Activated gamma-delta T cell treated with Interleukin-2 at 50 U/mL for 16 hours (primary cell): ENCODE measurements at places on chromosomes 2 and 18.

DNA sequence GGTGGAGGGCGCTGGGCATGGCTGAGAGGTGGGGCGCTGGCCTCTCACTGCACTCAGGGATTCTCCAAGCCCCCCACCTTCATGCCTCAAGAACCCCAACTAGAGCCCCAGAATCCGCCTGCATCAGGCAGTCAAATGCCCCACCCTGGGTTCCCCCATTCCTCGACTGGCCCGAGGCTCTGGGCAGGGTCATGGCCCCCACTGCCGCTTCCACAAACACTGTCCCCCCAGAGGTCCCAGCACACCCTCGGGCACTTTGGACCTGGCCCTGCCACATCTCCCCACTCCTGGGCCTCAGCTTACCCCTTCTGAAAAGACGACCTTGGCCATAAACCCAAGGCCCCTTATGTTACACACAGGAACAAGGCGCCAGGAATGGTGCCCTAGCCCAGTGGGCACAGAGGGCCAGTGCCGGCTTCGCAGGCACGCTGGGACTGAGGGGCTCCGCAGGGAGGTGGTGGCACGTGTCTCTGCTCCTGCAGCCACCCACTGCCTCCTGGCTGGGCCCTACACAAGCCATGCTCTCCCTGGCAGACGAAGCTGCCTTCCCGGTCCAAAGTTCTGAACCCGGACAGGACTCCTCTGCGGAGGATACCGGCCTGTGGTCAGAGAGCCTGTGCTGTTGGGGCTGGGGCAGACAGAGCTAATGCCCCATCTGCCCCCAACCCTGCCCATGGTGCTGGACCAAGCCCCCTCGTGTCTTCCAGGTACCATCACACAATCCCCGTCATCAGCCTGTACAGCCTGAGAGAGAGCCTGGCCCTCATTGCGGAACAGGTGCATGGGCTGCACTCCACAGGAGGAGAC lies 6.8 kb downstream of the AGXT start:
- no peak for DNase-seq

- no peak for DNase-seq
Measured at GRCh38 chr18:45663403-45664045, 48.2 kb downstream of the SLC14A2 start.

DNA sequence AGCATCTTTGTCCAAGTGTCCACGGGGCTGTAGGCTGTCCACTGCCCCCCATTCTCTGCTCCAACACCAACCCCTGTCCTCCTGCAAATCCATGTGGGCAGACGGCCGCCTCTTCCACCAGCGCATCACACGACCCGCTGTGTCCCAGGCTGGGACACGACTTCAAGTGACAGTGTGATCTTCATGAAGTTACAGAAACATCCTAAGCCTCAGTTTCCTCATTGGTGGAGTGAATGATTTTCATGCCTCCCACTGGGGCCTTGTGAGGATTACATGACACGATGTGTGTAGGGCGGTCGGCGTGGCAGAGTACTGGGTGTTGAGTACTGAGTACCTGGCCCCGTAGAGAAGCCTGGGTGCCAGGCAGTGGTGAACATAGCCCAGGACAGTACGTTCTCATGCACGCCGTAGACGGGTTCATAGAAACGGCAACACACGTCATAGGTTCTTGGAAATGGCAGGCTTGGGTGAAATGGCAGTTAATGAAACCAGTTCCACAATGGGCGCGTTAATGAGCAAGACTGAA lies 9.3 kb upstream of the ALLC start:
- no peak for DNase-seq

DNA sequence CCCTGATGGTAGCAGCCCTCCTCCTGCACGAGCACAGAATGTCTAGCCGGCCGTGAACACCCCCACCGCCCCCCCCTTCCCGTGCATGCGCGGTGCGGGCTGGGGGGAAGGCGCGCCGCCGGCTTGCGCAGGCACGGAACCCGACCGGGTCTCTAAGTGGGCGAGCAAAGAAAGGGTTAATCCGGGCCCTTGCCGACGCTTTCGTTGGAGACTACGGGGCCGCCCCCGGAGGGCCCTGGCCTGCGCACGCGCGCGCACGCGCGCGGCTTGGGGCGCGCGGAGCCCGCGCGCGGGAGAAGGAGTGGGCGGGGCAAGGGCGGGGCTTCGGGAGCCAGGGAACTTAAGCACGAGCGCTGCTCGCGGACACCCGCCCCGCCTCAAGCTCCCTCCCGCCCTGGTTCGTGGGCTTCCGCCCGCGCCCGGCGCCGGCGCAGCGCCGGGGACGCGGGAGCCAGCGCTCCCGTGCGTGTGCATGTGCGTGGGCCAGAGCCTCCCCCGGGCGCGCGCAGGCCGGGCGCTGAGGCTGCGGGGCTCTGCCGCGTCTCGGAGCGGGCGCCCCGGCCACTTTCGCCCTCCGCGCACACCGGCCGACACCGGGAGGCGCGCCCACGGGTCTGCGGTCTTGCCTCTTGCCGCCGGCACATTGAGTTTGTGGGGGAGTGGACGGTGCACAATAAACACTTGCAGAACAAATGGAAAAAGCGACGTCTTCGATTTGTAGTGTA lies 617 bp upstream of the ZBTB14 start:
- DNase-seq = peak; percentile 96

DNA sequence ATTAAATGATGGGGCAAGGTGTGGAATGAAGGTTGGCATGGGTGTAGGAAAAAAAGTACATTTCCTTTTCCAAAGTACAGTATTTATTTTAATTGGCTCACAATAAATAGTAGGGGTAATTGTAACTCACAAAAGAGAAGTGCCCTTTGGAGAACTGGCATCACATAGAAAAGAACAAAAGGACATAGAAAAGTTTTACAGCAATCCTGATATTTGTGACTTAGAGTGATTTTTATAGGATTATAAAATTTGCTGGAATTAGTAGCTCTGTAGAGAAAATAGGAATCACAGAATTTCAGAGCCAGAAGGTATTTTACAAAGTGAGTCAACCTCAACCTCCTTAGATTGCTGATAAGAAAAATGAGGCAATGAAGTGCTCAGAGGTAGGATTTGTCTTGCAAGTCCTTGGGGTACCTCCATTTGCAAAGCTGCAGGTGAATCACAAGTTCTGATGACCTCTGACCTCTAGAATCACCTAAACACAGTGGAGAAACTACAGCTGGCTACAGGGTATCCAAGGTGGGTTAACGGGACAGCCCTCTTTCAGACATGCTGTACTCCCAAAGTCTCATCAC lies 133.6 kb downstream of the SOCS6 start:
- DNase-seq = no peak

- DNase-seq = peak; percentile 40
Measured at GRCh38 chr2:94874277-94874997, 3.2 kb downstream of the TEKT4 start.

- no peak for DNase-seq
Measured at GRCh38 chr2:207951734-207952470, 73.4 kb downstream of the PLEKHM3 start.

DNA sequence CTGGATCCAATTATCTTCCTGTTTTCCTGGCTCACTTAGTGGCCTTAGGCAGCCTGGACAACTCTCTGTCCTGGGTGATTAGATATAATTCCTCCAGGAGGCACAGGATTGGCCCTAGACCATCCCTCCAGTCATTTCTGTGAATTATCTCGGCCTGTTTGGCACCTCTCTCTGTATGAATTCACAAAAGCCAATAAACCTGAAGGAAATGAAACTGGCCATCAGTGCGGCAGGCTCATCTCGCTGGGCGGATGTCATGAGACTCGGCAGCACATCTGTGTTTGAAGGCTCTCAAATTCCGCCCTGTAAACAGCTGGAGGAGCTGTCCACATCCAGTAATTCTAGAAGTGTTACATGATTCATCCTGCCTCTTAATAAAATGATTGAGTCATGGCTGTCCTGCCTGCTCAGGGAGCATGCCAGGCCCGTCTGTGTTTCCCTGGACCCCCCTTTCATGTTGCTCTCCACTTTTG lies 38.6 kb downstream of the ACOXL start:
- no peak for DNase-seq

DNA sequence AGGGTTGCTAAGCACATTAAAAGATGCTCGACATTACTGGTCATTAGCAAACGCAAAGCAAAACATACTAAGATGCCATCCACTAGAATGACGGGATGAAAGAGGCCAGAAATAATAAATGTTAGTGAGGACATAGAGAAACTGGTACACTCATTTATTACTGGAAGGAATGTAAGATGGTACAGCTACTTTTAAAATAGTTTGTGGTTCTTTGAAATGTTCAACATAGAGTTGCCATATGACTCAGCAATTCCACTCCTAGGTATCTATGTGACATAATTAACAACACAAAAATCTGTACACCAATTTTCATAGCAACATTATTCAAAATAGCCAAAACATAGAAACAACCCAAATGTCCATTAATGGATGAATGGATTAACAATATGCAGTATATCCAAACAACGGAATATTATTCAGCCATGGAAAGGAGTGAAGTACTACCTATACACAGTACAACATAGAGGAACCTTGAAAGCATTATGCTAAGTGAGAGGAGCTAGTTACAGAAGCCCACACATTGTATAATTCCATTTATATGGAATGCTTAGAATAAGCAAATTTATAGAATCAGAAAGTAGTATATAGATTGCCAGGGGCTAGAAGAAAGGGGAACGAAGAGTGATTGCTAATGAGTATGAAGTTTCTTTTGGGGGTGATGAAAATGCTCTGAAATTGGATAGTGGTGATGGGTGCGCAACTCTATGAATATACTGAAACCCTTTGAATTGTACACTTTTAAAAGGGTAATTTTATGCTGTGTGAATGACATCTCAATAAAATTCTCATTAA lies 61.9 kb upstream of the IL1R1 start:
- DNase-seq = no peak

DNA sequence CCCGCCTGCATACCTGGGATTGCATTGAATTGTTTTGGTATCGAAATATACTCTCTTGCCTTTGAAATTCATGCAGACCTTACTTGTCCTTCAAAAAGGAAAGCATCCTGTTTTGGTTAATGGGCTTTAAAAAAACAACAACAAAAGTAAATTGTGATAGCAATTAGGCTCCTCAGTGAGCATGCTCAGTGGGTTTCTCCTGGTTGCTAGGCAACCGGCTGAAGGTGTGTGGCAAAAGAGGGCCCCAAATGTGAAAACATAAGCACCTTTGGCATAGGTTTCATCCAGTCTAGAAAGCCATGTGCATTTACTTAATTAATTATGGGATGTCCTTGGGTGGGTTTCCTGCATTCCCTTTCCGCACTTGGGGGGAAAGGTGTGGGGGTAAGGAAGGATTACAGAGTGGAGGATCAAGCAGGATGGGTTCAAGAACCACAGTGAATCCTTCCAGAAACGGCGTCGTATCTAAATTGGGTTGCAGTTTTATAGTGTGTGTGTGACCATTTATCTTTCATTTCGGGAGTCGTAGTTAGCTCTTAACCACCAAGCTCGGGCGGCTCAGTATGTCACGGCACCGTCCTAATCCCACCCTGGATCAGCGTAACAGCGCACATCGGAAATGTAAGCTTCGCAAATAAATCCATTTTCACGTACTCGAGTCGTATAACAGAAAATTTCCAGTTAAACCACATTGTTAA lies 274.9 kb upstream of the TCF4 start:
- DNase-seq = no peak

DNA sequence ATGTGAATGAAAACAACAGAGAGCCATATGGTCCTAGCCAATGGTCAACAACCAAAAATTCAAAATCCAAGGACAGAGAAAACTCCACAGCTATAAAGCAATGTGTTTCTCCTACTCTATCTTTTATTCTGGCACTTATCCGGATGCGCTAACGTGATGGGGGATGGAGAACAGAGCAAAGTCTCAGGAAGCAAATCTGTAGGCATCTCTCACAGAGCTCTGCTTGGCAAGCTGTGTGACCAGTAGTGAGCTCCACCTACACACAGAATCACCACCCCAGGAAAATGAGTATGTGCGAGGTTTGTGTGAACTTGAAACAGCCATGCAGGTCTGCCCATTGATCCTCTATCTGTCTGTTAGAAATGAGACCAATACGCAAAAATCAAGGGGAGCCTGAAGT lies 584.3 kb downstream of the BCL11A start:
- DNase-seq = no peak

DNA sequence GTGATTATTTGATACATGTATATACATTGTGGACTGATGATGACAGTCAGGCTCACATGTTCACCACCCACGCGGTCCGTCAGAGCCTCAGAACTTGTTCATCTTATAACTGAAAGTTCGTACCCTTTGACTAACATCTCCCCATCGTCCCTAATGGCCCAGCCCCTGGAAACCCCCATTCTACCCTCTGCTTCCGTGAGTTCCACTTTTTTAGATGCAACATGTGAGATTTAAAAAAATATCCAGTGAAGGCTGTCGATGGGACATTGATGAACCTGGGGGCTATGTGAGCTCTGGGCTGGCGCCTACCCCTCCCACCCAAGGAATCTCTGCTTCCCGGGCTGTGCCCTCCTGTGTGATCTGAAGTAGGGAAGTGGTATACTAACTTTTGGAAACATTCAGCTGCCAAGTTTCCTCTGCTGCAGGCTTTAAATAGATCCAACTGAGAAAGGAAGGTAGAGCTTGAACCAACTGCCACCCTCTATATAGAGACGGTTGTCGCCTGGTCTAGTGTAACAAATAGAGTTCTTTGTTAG lies 163.8 kb downstream of the FAM210A start:
- no peak for DNase-seq

GRCh38 chr2:31660812-31661335 lies 80.1 kb upstream of the SRD5A2 start:
- no peak for DNase-seq

DNA sequence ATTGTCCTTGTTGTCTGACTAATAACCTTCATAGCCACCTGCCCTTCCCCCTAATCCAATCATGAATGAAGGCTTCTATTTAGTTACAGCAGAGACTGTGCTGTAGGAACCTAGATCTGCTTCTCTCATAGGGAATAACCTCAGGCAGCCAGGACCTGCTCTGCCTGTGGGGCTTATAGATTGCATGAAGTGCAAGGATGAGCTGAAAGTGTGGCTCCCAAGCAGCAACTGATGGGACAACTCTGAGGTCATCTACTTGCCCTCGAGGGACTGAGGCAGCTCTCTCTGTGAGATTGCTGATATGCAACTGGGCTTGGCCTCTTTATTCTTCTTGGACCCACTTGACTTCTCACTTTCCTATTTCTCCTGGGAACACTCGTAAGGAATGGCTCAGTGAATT lies 23.8 kb upstream of the SLC38A11 start:
- DNase-seq = no peak

DNA sequence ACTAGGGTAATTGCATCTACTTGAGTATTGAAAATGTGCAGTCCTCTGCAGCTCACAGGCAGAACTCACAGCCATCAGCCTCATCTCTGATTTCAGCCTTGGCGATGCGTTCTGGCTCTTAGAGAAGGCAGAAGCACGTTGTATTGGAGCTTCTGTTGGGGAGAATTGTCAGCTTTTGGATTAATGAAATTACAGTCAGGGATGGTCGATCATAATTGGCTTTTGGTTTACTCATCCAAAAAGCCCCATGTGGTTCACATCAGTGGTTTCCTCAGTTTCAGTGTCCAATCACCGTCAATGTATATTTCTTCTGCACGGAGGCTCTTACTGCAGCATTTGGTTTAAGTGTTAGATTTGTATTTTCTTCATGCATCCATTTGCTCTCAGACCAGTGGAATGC lies 218.5 kb upstream of the SOX11 start:
- no peak for DNase-seq

- no peak for DNase-seq
Measured at GRCh38 chr2:71944183-71944550, 203.5 kb downstream of the CYP26B1 start.

GRCh38 chr18:63000839-63001238 lies 285.5 kb downstream of the PHLPP1 start:
- no peak for DNase-seq
